ENCODE measurements at places on chromosomes 6 and 20. TPM values are rescaled to one million over a fixed set of nuclear protein-coding genes. Genes with fewer than 3 reads are reported as not detected.

DNA sequence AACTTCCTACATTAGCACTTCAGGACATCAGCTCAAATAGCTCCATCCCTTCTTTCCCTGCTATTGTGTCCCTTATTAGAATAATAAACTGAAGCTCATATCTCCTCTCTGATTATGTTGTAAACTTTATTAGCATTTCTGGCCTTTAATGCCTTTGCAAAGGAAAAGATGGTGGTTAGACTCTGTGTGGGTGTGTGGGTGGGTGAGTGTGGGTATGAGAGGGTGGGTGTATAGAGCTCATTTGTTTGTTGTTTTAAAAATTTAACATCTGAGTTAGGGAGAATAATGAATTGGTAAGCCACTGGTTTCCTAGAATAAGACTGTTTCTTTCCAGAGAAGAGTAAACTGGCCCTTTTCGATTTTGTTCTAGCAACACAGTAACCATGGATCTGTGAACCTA is 70.6 kb upstream of the L3MBTL3 start:
- no peak overlapping the region for H3K27ac ChIP-seq
- DNase-seq = no peak
- no peaks in the 10 kb centered on the region for H3K4me1 ChIP-seq
- H3K27me3 ChIP-seq = peaks cover 17% of the 10 kb centered on the region

DNA sequence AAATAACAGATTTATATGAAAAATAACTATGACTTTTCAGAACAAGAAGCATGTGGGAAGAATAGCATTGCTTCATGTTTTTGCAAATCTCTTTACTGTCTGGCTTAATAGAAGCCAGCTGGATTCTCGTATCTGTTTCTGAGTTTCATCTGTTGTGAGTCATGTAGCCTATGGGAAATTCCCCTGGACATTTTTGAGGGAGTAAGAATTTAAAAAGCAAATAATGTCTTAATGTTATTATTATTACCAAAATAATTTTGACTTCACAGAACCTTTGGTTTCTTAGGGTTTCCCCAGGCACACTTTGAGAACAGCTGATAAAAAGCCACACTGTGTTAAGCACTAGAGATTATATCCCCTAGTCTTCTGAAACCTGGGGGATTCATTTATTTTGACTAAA is 75.8 kb downstream of the SYCP2L start:
- peaks cover 19% of the 10 kb centered on the region for H3K36me3 ChIP-seq
- no peak for DNase-seq
- H3K4me1 ChIP-seq = no peaks in the 10 kb centered on the region
- H3K27ac ChIP-seq = no peak overlapping the region

GRCh38 chr6:50071921-50072320 is 22.2 kb upstream of the DEFB112 start:
- no peak overlapping the region for H3K27ac ChIP-seq
- no peak for DNase-seq
- H3K4me1 ChIP-seq = no peaks in the 10 kb centered on the region
- no peaks in the 10 kb centered on the region for H3K36me3 ChIP-seq
- no peaks in the 10 kb centered on the region for H3K27me3 ChIP-seq
- no peak overlapping the region for H3K4me3 ChIP-seq

DNA sequence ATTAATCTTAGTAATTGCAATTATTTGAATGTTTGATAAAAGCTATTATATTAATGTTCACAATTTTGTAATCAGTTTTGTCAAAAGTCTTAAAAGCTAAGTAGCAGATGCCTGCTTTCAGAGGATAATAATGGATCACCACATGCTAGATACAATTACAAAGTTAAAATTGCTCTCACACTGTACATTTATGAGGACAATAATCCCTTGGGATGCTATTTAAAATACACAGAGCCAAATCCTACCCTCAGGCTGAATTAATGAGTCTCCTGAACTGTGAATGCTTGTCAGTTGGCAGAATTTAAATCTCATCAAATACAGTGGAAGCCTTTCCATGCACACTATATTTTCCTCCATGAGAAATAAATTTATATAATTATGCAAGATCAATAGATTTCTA is 153.3 kb upstream of the SYNCRIP start:
- H3K27me3 ChIP-seq = peaks cover 8% of the 10 kb centered on the region
- no peak overlapping the region for H3K27ac ChIP-seq

DNA sequence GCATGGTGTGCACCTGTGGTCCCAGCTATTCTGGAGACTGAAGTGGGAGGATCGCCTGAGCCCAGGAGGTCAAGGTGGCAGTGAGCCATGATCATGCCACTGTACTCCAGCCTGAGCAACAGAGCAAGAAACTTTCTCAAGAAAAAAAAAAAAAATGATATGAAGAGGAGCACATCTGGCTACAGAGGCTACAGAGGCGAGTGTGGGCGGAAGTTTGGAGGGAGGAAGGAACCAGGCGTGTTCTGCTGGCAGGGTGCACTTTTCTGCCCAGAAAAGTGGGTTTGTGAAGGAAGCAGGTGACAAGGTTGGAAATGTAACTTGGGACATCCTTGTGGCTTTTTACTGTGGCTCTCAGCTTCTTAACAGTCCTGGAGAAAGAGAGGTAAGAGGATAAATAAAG is 96.7 kb downstream of the SNX5 start:
- H3K4me1 ChIP-seq = peaks cover 8% of the 10 kb centered on the region
- no peaks in the 10 kb centered on the region for H3K36me3 ChIP-seq
- DNase-seq = no peak
- no peak overlapping the region for H3K27ac ChIP-seq

GRCh38 chr6:137000825-137001224 is 43.9 kb downstream of the IL20RA start:
- H3K4me1 ChIP-seq = no peaks in the 10 kb centered on the region
- H3K4me3 ChIP-seq = no peak overlapping the region
- DNase-seq = no peak
- no peaks in the 10 kb centered on the region for H3K36me3 ChIP-seq
- peaks cover 17% of the 10 kb centered on the region for H3K27me3 ChIP-seq
- no peak overlapping the region for H3K27ac ChIP-seq

DNA sequence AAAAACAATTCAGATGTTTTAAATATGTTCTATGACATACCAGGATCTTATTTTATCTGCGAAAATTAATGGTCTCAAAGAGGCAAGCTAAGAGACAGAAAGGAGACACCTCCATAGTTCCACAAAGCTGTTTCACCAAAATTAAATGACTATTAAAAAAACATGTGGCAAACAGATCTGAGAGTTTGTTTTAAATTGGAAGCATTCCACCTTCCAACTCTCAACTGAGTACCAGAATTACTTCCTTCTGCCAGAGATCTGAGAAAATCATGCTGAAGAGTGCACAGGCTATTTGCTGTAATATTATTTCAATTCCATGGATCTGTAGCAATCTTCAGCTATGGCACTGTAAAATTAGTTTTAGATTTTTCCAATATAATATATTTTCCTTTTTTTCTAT is 669.5 kb upstream of the MARCKS start:
- no peaks in the 10 kb centered on the region for H3K27me3 ChIP-seq
- H3K27ac ChIP-seq = no peak overlapping the region
- H3K36me3 ChIP-seq = no peaks in the 10 kb centered on the region
- no peak overlapping the region for H3K4me3 ChIP-seq
- no peaks in the 10 kb centered on the region for H3K4me1 ChIP-seq

- H3K4me1 ChIP-seq = no peaks in the 10 kb centered on the region
- no peaks in the 10 kb centered on the region for H3K27me3 ChIP-seq
- H3K27ac ChIP-seq = no peak overlapping the region
- H3K36me3 ChIP-seq = no peaks in the 10 kb centered on the region
- no peak overlapping the region for H3K4me3 ChIP-seq
- DNase-seq = no peak
These were observed 35.5 kb upstream of the GOPC start for GRCh38 chr6:117637770-117638169.

- peaks cover 11% of the 10 kb centered on the region for H3K27me3 ChIP-seq
- H3K36me3 ChIP-seq = no peaks in the 10 kb centered on the region
- H3K4me3 ChIP-seq = no peak overlapping the region
These were observed 190.6 kb upstream of the PMEPA1 start for GRCh38 chr20:57900226-57900905.

- H3K4me1 ChIP-seq = peaks cover 15% of the 10 kb centered on the region
- no peaks in the 10 kb centered on the region for H3K27me3 ChIP-seq
- no peak overlapping the region for H3K27ac ChIP-seq
- DNase-seq = no peak
- no peaks in the 10 kb centered on the region for H3K36me3 ChIP-seq
- no peak overlapping the region for H3K4me3 ChIP-seq
These were observed 16.8 kb downstream of the RPL7L1 start for GRCh38 chr6:42896178-42896719.

- H3K27ac ChIP-seq = no peak overlapping the region
- no peaks in the 10 kb centered on the region for H3K27me3 ChIP-seq
- H3K36me3 ChIP-seq = no peaks in the 10 kb centered on the region
- no peak for DNase-seq
These were observed 16.6 kb upstream of the TXLNB start for GRCh38 chr6:139308286-139308916.

DNA sequence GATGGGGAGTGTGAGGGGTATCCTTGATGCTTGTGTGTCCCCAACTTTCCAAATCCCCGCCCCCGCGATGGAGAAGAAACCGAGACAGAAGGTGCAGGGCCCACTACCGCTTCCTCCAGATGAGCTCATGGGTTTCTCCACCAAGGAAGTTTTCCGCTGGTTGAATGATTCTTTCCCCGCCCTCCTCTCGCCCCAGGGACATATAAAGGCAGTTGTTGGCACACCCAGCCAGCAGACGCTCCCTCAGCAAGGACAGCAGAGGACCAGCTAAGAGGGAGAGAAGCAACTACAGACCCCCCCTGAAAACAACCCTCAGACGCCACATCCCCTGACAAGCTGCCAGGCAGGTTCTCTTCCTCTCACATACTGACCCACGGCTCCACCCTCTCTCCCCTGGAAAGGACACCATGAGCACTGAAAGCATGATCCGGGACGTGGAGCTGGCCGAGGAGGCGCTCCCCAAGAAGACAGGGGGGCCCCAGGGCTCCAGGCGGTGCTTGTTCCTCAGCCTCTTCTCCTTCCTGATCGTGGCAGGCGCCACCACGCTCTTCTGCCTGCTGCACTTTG is at the start of gene TNF:
TSS of gene TNF (plus strand) at position 231 of the 567 bp plus-strand sequence. CDS start at position 408, 177 bp downstream.
- no peak for DNase-seq
- H3K27ac ChIP-seq = peak within 1 kb of the TSS; percentile 100
- H3K4me1 ChIP-seq = peaks cover 96% of the 10 kb centered on the region
- H3K27me3 ChIP-seq = no peaks in the 10 kb centered on the region
- peak within 1 kb of the TSS; percentile 89 for H3K4me3 ChIP-seq

- no peaks in the 10 kb centered on the region for H3K4me1 ChIP-seq
- H3K4me3 ChIP-seq = no peak overlapping the region
- no peaks in the 10 kb centered on the region for H3K36me3 ChIP-seq
- DNase-seq = no peak
These were observed 196.3 kb downstream of the FUT9 start for GRCh38 chr6:96212066-96212465.

GRCh38 chr20:59697068-59697467 is 92.7 kb downstream of the PHACTR3 start:
- no peak overlapping the region for H3K4me3 ChIP-seq
- DNase-seq = no peak
- no peaks in the 10 kb centered on the region for H3K36me3 ChIP-seq
- peaks cover 28% of the 10 kb centered on the region for H3K27me3 ChIP-seq
- H3K4me1 ChIP-seq = no peaks in the 10 kb centered on the region

- H3K27ac ChIP-seq = no peak overlapping the region
- DNase-seq = no peak
- H3K27me3 ChIP-seq = no peaks in the 10 kb centered on the region
- no peak overlapping the region for H3K4me3 ChIP-seq
These were observed 1233.0 kb upstream of the EYS start for GRCh38 chr6:66940003-66940402.

- no peak for DNase-seq
- H3K4me1 ChIP-seq = no peaks in the 10 kb centered on the region
- no peaks in the 10 kb centered on the region for H3K36me3 ChIP-seq
These were observed 75.8 kb downstream of the F13A1 start for GRCh38 chr6:6244624-6245023.

DNA sequence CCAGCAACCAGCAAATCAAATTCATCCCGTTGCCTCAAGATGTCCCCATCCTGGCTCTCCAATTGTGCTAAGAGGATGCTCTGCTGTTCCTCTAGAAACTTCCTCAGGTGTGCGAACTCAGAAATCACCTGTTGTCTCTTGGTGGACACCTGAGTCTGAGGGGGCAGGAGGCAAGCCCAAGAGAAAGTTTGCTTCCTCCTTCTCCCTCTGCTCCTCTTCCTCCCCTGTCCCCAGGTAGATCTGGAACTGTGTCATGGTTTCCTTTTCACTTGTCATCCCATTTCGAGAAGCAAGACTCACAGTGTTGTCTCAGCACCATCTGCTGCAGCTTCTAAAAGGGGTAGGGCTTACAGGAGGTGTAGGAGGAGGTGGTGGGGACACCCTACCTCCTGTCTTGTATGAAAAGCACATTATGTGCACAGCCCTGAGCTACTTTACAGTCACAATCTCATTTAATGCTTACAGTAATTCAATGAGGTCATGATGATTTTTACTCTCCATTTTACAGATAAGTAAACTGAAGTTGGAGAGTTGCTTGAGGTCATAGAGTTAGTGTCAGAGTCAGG is 2.5 kb downstream of the TRIM10 start:
- no peak overlapping the region for H3K27ac ChIP-seq
- H3K4me1 ChIP-seq = peaks cover 2% of the 10 kb centered on the region
- no peaks in the 10 kb centered on the region for H3K36me3 ChIP-seq
- peaks cover 27% of the 10 kb centered on the region for H3K27me3 ChIP-seq

- DNase-seq = no peak
- H3K27me3 ChIP-seq = no peaks in the 10 kb centered on the region
- H3K36me3 ChIP-seq = peaks cover 69% of the 10 kb centered on the region
- H3K27ac ChIP-seq = no peak overlapping the region
- peaks cover 32% of the 10 kb centered on the region for H3K4me1 ChIP-seq
These were observed 8.3 kb downstream of the ZNF322 start for GRCh38 chr6:26651133-26651781.

DNA sequence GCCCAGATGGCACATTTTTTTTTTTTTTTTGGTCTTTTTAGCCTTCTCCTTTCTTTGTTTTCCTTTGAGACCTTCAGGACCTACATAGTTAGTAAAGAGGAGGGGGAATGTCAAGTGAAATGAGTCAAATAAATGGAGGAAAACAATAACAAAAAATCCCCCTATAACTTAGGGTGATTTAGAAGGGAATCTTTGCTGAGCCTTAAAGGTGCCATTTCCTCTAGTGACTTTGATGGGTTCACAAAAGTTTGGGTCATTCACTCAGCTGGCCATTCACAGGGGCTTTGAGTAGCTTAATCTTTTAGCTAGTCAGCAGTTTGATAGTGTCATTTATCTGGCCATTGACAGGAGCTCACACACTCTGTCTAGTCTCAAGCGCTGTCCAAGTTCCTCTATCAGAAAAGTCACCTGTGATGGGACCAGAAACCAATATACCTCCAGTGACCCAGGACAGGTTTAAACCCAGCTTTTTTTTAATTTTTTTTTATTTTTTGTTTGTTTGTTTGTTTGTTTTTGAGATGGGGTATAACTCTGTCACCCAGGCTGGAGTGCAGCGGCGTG is 275.1 kb upstream of the PRDM1 start:
- H3K27me3 ChIP-seq = no peaks in the 10 kb centered on the region
- no peak overlapping the region for H3K27ac ChIP-seq
- peaks cover 20% of the 10 kb centered on the region for H3K4me1 ChIP-seq
- H3K36me3 ChIP-seq = no peaks in the 10 kb centered on the region
- DNase-seq = no peak

Gene PGBD1
- 2.5 TPM for total RNA-seq

Gene ULBP3
- 0.93 TPM for total RNA-seq

Gene TRAPPC3L
- not detected for total RNA-seq

Gene MCHR2
- total RNA-seq = not detected

Gene FUT9
- not detected for total RNA-seq

Gene FRK
- total RNA-seq = not detected

Gene FKBP1C
- total RNA-seq = 0.65 TPM

Gene FAM209A
- 7.9 TPM for total RNA-seq

Gene OR12D3
- not detected for total RNA-seq

Gene GABBR1
- 36.4 TPM for total RNA-seq

Gene EYA2
- not detected for total RNA-seq

Gene PTCHD4
- not detected for total RNA-seq

Gene HCK
- 0.86 TPM for total RNA-seq
